ENCODE measurements at places on chromosomes 11 and 22.

GRCh38 chr11:130487924-130488815 lies 39.7 kb downstream of the ADAMTS15 start:
- DNase-seq = no peak

DNA sequence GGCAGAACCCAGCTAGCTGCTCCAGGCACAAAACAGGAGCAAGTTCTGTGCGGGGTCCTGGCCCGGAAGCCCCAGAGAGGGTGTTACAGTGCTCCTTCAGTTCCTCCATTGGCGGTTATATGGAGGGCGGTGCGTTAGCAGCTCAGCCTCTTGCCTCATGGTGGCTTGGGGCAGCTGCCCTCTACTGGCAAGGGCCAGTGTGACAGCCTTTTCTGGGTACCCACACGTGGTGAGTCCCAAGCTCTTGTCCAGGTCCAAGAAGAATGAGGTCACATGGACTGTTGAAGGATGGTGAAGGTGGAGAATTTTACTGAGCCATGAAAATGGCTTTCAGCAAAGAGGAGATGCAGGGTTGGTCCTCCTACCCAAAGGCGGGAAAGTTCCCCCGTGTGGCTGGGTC lies 100.5 kb downstream of the WT1 start:
- DNase-seq = no peak

DNA sequence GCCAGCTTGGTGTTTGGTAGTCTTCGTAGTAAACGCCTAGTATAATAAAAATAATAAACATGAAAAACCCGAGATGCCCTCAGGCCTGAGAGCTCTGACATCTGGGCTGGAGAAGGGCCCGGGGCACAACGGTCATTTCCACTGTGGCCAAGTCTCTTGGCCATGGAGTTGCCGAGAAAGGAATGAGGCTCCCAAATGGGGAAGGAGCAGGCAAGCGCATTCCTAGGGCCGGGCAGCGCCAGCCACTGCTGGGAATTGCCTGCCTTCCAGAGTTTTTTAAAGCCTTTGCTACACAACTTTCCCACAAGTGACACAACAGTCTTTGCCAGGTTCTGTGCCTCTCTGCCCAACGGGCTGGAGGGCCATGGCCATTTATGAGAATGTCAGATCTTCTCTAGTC lies 103.4 kb downstream of the NAV2 start:
- DNase-seq = no peak

- DNase-seq = no peak
These were observed 88.2 kb upstream of the SEPTIN5 start for GRCh38 chr22:19626042-19626587.

- DNase-seq = no peak
These were observed 43.5 kb upstream of the TCF20 start for GRCh38 chr22:42313804-42314581.

DNA sequence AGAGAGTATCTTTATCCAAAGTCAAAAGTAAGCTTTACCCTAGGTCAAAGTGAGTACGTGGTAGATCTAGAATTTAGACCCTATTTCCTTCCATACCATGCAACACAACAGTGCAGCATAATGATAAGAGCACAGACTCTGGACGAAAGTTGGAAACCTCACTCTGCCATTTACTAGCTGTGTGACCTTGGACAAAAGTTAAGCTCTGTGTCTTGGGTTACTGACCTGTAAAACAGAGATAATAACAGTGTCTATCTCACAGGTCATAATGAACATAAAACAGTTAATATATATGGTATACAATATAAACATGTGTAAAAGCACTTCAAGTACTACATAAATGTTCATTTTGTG lies 13.6 kb upstream of the CHRNA10 start:
- no peak for DNase-seq

DNA sequence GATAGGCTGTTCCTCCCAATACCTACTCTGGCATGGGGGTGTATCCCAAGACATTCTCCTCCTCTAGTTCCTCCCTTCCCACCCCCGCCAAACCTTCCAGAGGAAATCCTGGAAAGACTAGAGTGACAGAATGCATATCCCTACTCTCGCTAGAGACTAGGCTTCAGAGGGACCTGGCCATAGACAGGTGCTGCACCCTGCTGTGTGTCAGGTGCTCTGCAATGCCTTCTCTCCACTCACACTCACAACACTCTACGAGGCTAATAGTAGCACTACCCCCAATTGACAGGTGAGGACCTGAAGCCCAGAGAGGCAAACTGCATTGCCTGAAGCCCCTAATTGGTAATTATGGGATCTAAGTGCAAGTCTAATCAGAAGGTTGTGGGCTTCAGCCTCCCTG lies 46.2 kb upstream of the LMO1 start:
- no peak for DNase-seq

DNA sequence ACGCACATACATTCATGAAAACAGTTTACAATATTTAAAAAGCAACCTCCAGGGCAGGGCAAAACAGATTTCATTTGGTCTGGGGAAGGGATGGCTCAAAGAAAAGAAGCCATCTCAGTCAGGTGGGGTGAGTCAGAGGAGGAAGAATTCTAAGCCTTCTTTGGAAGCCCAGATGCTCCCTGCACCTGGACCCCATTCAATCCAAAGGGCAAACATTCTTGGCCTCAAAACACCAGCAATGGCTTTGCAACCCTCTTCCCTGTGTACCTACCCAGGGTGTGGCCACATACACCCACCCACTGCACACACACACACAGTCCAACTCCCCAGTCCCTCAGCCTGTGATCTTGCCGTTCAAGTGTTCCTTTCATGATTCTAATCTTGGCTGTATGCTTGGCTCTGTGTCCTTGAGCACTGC lies 2.0 kb downstream of the KCNE3 start:
- DNase-seq = no peak

- DNase-seq = no peak
These were observed 68.0 kb upstream of the TCF20 start for GRCh38 chr22:42338479-42338878.

DNA sequence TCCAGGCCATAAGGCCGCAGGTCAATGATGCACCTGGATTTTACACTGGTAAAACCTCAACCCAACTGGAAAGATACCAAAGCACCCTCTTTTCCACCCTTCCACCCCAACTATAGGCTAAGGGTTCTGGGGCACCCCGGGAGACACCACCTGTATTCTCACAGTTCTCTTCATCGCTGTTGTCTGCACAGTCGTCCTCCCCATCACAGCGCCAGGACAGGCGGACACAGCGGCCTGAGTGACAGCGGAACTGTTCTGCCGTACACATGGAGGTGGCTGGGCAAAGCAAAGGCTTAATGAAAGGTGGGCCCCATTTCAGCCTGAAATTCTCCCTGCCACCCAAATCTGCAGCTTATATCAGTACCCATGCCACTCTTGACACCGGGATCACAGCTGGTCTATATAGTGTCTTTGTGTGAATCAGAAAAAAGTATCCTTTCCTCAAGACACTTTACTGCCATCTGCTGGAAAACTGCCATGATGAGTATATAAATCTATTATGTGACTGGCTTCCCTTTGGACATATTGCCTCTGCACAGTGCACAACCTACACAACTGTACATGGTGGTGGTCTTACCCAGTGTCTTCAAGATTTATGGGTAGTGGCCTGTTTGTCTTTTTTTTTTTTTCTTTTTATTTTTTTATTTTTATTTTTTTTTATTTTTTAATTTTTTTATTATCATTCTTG lies 21.5 kb downstream of the LRP4 start:
- peak; percentile 32 for DNase-seq

GRCh38 chr11:64318766-64319761 lies 1.1 kb downstream of the PRDX5 start:
- DNase-seq = no peak

- DNase-seq = no peak
These were observed 81.3 kb downstream of the PHF21A start for GRCh38 chr11:46039990-46040389.

DNA sequence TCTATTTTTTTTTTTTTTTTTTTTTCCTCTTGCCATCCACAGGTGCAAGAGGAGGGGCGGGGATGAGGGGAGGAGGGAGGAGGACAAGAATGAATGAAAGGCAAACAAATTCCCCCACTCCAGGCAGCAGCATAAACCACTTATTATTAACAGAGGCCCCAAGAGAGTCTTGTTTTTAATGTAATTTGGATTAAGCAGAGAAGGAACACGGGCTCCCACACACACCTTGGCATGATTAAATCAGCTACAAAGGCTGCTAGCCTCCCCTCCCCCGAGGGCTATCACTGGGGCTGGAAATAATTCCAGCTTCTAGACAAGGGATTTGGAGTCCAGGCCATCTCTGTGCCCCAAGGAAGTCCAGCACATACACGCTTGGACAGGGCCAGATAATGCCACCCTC lies 93.4 kb upstream of the DRD2 start:
- no peak for DNase-seq

DNA sequence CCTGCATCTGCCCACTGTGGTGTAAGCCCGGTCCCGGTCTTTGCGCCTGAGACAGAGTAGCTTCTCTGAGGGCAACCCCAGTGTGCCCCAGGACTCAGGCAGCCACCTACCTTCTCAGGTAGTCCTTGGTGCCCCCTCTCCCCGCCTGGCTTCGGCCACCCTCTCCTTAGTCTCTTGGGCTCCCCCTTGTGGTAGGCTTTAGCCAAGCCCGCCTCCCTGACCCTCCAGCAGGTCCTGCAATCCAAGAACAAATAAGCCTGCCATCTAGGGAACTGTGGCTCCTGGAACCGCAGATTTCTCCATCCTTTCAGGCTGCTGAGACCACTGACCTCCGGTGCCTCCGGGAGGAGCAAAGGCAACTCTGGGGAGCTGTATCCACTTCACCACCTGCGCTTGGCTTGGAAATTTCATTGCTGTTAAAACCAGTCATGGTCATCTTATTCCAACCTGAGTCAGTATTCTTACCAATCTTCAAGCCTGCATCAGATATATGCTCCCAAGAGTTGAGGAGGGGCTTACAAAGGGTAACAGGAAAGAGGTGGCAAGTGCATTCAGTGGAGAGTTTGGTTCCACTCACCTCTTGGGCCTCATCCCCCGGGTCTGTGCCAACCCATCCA lies 52.8 kb upstream of the TENM4 start:
- peak; percentile 43 for DNase-seq

GRCh38 chr22:38203855-38204514 lies 2.2 kb downstream of the MAFF start:
- no peak for DNase-seq

GRCh38 chr11:74602637-74603556 lies 10.5 kb downstream of the POLD3 start:
- no peak for DNase-seq

DNA sequence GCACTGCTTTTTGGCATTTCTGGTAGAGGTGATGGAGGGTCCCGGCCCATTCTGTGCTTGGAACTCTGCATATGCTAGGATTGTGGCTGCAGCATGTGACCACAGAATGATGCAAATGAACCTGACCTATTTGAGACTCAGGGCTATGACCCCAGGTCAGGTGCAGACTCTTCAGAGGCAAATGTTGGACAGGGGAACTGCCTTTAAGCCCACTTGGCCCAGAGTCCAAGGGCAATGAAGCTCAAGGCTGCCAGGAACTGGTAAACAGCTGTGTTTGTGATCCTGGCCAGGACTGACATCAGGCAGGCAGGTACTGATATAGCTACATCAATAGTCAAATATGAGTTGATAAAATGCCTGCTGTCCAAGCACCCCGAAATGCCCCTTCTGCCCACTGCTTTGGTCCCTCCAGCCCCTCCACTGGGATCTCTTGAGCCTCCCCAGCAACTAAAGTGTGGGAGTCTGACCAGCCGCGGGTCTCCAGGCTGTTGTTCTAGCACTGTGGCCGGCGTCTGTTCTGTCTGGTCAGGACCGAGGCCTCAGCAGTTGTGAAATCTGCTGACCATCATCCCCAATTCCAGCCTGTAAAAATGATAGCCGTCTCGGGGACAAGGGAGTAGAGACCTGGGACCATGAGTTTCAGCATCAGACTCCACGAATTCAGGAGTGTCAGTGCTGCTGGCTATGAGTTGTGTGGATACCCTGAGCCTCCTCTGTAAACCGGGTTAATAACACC lies 82.4 kb upstream of the EIF3D start:
- DNase-seq = no peak

GRCh38 chr11:17600316-17601255 lies 53.5 kb downstream of the OTOG start:
- no peak for DNase-seq

GRCh38 chr11:122647736-122648275 lies 7.7 kb upstream of the UBASH3B start:
- DNase-seq = no peak

- no peak for DNase-seq
These were observed 6.8 kb upstream of the PLAAT3 start for GRCh38 chr11:63621071-63621470.

GRCh38 chr11:31820438-31820818 lies 9.3 kb upstream of the PAX6 start:
- no peak for DNase-seq

- DNase-seq = no peak
These were observed 34.9 kb downstream of the UBASH3B start for GRCh38 chr11:122690384-122690783.

- no peak for DNase-seq
These were observed 35.4 kb upstream of the IGSF9B start for GRCh38 chr11:133992121-133992520.

- DNase-seq = no peak
These were observed 4.9 kb downstream of the DENND5A start for GRCh38 chr11:9259981-9260837.

- DNase-seq = no peak
These were observed 16.7 kb upstream of the TMPRSS4 start for GRCh38 chr11:118060081-118060661.

DNA sequence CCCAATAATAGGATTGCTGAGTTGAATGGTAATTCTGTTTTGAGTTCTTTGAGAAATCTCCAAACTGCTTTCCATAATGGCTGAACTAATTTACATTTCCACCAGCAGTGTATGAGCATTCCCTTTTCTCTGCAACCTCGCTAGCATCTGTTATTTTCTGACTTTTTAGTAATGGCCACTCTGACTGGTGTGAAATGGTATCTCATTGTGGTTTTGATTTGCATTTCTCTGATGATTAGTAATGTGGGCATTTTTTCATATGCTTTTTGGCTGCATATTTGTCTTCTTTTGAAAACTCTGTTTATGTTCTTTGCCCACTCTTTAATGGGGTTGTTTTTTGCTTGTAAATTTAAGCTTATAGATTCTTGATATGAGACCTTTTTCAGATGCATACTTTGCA lies 97.4 kb downstream of the FDX1 start:
- no peak for DNase-seq

- DNase-seq = no peak
These were observed 37.8 kb downstream of the ARRB1 start for GRCh38 chr11:75313513-75314272.

GRCh38 chr22:37843741-37844089 lies 419 bp downstream of the ANKRD54 start:
- DNase-seq = no peak

- DNase-seq = no peak
These were observed 74.9 kb downstream of the SMCO4 start for GRCh38 chr11:93468290-93468689.

DNA sequence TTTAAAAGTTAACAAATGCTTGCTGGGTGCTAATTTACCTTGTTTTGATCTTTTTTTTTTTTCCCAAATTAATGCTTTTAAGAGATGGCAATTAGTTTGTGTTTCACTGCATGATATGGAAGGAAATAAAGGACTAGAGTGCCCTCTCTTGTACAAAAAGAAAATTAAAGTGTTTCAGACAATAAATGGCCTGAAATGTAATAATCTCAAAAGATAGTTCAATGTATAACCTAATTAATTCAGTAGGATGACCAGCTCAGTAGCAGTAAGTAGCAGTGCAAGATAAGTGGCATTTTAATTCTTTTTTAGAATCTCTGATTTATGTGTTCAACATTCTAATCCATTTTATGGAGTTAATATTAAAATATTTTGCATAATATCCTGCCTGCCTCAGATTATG lies 39.9 kb upstream of the MYO18B start:
- DNase-seq = peak; percentile 4

Measured in HTR-8/SVneo (cell line).